HFFc6 (cell line): ENCODE measurements at places on chromosomes 4 and X. TPM values are rescaled to one million over a fixed set of nuclear protein-coding genes. Genes with fewer than 3 reads are reported as not detected.
A peak's percentile ranks its signal among the peaks of the same experiment; 100 is the strongest.

GRCh38 chr4:66959207-66959606 lies 586.1 kb downstream of the CENPC start:
- H3K36me3 ChIP-seq = 0 out of 2 replicates have a peak, but pooled peaks cover 3% of the 10 kb centered on the region
- no peak overlapping the region for H3K27ac ChIP-seq
- DNase-seq = no peak
- H3K27me3 ChIP-seq = no peaks in the 10 kb centered on the region
- H3K4me3 ChIP-seq = no peak overlapping the region
- H3K4me1 ChIP-seq = no peaks in the 10 kb centered on the region

GRCh38 chrX:9326369-9326768 lies 138.5 kb upstream of the TBL1X start:
- H3K36me3 ChIP-seq = no peaks in the 10 kb centered on the region
- H3K27me3 ChIP-seq = no peaks in the 10 kb centered on the region; the same call in 1 of the 2 replicates
- peak overlapping the region; percentile 42 for H3K4me3 ChIP-seq
- peak; percentile 29 for DNase-seq

DNA sequence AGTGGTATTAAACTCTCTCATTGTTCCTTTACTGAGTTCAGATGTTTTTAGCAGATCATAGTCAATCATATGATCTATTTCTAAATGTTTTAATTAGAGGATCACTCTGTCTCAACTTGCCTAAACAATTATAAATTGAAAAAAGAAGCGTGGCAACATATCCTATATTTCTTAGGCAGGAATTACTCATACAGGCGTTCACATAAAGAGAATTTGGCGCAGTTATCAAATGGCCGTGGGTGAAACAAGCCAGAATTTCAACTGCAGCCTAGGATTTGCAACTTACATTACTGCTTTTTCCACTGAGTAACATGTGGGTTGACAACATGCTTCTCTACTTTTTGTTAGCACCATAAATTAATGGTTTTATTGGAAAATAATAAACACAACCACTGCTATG lies 141.3 kb downstream of the CPE start:
- H3K27ac ChIP-seq = no peak overlapping the region
- DNase-seq = no peak
- no peaks in the 10 kb centered on the region for H3K36me3 ChIP-seq
- H3K27me3 ChIP-seq = peaks cover 1% of the 10 kb centered on the region
- H3K4me3 ChIP-seq = no peak overlapping the region
- no peaks in the 10 kb centered on the region for H3K4me1 ChIP-seq

Gene PDCL2
- not detected in 3 replicates for total RNA-seq

Gene NXF2
- not detected in 3 replicates for total RNA-seq

Gene CT45A1
- not detected in 3 replicates for total RNA-seq

DNA sequence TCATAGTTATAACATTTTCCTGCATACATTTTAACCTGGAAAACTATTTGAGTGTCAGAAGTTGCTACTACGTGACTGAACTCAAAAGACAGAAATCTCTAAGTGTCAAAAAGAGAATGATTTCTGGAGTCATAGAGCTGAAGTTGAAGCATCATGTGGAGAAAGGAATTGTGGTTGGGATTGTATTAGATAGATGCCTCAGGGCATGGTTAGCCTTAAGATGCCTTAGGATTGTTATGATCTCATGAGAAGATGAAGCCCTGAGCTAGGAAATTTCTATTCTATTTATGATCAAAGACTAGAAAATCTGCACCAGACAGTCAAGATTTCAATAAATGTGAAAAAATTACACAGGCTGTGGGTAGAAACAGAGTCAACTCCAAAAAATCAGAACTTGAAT lies 20.2 kb downstream of the EPGN start:
- H3K4me3 ChIP-seq = 0 out of 2 replicates have a peak overlapping the region, but pooled peaks have one; percentile 4
- no peaks in the 10 kb centered on the region; the same call in 1 of the 2 replicates for H3K27me3 ChIP-seq
- H3K27ac ChIP-seq = peak overlapping the region; percentile 66

Gene HERC5
- 0.21 TPM in 1 of 3 replicates, not detected in the others for total RNA-seq

DNA sequence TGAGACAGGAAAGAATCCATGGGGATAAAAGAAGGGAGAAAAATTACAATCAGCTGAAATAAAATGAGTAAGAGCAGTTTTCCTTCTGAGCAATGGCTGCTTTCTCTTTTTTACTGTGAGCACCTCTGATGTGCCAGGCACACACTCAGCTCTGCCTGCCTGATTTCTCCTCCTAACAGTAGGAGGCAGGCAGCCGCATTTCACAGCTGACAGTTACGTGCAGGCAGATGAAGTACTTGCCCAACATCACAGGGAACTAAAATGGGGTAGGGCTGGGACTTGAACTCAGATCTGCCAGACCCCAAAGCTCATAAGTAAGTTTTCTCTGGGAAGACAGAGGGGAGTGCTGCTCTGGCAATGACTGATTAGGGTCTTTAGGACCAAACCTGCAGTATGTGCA lies 54.6 kb downstream of the C4orf50 start:
- H3K27me3 ChIP-seq = peaks cover 6% of the 10 kb centered on the region
- no peaks in the 10 kb centered on the region for H3K4me1 ChIP-seq
- H3K36me3 ChIP-seq = peaks cover 2% of the 10 kb centered on the region; the same call in 1 of the 2 replicates
- H3K27ac ChIP-seq = no peak overlapping the region
- no peak overlapping the region for H3K4me3 ChIP-seq

DNA sequence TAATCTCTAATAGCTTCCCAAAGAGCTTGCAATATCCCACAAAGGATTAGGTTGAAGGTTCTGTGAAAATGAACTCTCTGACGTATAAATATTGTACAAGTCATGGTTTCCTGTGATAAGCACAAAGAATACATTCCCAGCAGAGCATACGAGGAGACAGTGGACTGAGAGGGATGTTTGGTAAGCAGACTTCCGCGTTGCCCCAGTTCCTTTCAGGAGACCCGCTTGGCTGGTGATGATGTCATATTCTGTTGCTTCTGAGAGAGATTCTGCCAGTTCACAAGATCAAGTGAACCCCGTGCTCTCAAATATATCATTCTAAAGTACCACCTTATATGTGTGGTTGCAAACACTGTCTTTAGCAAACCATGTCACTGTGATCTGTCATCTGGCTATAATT lies 323.9 kb upstream of the CASK start:
- H3K27ac ChIP-seq = no peak overlapping the region
- peak overlapping the region; percentile 19; the same call in 1 of the 2 replicates for H3K4me3 ChIP-seq
- no peaks in the 10 kb centered on the region for H3K36me3 ChIP-seq
- H3K4me1 ChIP-seq = no peaks in the 10 kb centered on the region
- no peak for DNase-seq

GRCh38 chr4:41437111-41437536 lies 100.8 kb upstream of the LIMCH1 start:
- H3K27me3 ChIP-seq = peaks cover 6% of the 10 kb centered on the region
- H3K36me3 ChIP-seq = peaks cover 8% of the 10 kb centered on the region; the same call in 1 of the 2 replicates
- H3K4me1 ChIP-seq = peaks cover 73% of the 10 kb centered on the region

GRCh38 chr4:151933122-151933827 lies 172.5 kb upstream of the GATB start:
- DNase-seq = no peak
- H3K27me3 ChIP-seq = peaks cover 6% of the 10 kb centered on the region; the same call in 1 of the 2 replicates
- H3K36me3 ChIP-seq = no peaks in the 10 kb centered on the region
- no peak overlapping the region; the same call in 1 of the 2 replicates for H3K4me3 ChIP-seq
- H3K4me1 ChIP-seq = peaks cover 9% of the 10 kb centered on the region

Gene NMU
- total RNA-seq = not detected in 3 replicates

Gene AMOT
- total RNA-seq = 0.06 to 0.09 TPM (median 0.07 TPM) in 3 replicates

DNA sequence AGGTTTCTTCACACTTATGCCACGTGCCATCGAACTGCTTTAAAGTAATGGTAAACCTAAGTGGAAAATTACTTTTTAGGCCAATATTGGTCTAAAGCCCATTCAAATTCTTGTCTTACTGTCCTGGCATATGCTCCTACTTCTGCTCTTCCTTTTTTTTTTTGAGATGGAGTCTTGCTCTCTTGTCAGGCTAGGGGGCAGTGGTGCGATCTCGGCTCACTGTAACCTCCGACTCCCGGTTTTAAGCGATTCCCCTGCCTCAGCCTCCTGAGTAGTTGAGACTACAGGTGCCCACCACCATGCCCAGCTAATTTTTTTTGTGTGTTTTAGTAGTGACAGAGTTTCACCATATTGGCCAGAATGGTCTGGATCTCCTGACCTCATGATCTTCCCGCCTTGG lies 129.0 kb upstream of the TECRL start:
- H3K27me3 ChIP-seq = no peaks in the 10 kb centered on the region
- no peak overlapping the region for H3K27ac ChIP-seq
- no peak for DNase-seq
- no peaks in the 10 kb centered on the region for H3K36me3 ChIP-seq
- no peaks in the 10 kb centered on the region for H3K4me1 ChIP-seq
- no peak overlapping the region for H3K4me3 ChIP-seq

Gene NXF2B
- total RNA-seq = not detected in 3 replicates

DNA sequence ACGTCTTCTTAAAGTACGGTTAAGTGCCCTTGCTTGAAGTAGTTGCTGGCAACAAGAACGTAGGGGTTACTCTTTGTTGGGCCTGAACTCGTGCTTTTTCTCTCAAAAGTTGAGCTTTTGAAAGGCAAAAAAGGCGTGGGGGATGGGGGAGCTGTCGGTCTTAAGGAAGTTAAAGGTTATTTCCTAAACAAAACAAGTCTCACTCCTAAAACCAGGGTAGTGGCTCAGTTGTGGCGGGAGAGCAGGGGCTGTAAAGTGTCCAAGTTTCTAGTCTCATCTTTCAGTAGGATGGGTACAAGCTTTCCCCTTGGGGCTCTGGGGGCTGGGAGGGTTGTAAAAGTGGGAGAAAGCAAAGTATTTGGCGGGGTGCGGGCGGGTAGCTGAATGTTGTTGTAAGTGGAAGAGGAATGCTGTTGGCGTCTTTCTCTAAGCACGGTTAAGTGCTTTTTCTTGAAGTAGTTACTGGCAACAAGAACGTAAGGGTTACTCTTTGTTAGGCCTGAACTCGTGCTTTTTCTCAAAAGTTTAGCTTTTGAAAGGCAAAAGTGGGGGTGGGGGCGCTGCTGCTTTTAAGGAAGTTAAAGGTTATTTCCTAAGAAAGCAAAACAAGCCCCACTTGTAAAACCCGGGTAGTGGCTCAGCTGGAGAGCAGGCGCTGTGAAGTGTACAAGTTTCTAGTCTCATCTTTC lies 904 bp upstream of the WDR1 start:
- DNase-seq = peak; percentile 39
- peaks cover 33% of the 10 kb centered on the region for H3K36me3 ChIP-seq
- peaks cover 12% of the 10 kb centered on the region for H3K27me3 ChIP-seq

DNA sequence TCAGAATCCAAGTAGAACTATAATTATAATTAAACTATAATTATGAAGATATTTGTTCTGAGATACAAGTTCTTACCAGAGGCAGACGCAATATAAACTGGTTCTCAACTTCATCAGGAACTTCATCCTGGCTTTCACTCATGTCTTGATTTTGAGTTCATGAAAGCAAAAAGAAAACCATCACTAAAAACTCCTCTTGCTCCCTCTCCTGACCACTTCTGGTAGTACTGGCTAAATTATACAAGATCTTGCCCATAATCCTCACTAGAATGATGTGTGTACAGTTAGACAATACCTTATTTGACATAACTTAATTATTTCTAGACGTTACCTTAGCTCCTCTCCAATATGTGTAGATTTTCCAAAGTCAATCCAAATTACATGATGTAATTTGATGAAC lies 3.7 kb downstream of the TAF7L start:
- no peaks in the 10 kb centered on the region for H3K27me3 ChIP-seq
- peaks cover 8% of the 10 kb centered on the region; the same call in 1 of the 2 replicates for H3K4me1 ChIP-seq
- DNase-seq = peak; percentile 45

DNA sequence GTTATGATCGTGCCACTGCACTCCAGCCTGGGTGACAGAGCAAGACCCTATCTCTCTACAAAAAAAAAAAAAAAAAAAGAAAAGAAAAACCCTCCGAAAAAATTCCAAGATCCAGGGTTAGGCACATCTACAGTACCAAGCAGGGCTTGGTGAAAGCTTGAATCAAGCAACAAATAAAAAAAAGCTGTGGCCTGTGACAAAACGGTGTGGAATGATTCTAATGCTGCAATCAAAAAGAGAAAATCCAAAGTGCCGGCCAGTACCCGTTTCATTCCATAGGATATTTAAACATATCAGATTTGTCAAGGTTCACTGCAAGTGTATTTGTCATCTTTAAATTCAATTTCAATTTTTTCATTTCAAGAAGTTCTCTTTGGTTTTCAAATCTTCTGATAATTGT lies 20.5 kb downstream of the RWDD4 start:
- H3K4me1 ChIP-seq = peaks cover 48% of the 10 kb centered on the region
- H3K27ac ChIP-seq = peak overlapping the region; percentile 81
- H3K36me3 ChIP-seq = no peaks in the 10 kb centered on the region
- H3K27me3 ChIP-seq = peaks cover 2% of the 10 kb centered on the region
- peak overlapping the region; percentile 62 for H3K4me3 ChIP-seq

- peaks cover 42% of the 10 kb centered on the region for H3K4me1 ChIP-seq
- H3K36me3 ChIP-seq = no peaks in the 10 kb centered on the region
- H3K4me3 ChIP-seq = peak overlapping the region; percentile 27; the same call in 1 of the 2 replicates
These were observed 177.7 kb upstream of the PPARGC1A start for GRCh38 chr4:24067367-24068193.

Gene AKAP4
- not detected in 2 replicates for total RNA-seq

DNA sequence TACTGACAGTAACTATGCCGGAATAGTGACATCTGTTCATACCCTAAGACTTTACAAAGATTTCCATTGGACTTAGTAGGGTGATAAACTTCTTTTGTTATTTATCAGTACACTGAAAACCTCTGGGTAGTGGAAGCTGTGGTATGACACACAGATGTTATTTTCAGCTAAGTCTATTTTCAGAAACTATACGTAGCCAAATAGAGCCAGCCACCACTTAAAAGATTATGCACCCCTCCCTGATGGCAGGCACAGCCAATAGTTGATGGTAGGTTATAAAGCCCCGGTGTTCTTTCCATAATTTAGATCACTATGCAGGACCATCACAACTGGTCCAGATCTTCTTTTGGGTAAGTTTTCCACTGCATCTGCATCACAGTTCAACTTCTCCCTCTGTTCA lies 1603.2 kb upstream of the PABPC4L start:
- no peak overlapping the region for H3K4me3 ChIP-seq
- DNase-seq = no peak
- no peaks in the 10 kb centered on the region for H3K27me3 ChIP-seq

GRCh38 chr4:141391293-141391692 lies 170.6 kb downstream of the ZNF330 start:
- H3K4me1 ChIP-seq = peaks cover 60% of the 10 kb centered on the region
- peak; percentile 24 for DNase-seq
- no peak overlapping the region for H3K27ac ChIP-seq

DNA sequence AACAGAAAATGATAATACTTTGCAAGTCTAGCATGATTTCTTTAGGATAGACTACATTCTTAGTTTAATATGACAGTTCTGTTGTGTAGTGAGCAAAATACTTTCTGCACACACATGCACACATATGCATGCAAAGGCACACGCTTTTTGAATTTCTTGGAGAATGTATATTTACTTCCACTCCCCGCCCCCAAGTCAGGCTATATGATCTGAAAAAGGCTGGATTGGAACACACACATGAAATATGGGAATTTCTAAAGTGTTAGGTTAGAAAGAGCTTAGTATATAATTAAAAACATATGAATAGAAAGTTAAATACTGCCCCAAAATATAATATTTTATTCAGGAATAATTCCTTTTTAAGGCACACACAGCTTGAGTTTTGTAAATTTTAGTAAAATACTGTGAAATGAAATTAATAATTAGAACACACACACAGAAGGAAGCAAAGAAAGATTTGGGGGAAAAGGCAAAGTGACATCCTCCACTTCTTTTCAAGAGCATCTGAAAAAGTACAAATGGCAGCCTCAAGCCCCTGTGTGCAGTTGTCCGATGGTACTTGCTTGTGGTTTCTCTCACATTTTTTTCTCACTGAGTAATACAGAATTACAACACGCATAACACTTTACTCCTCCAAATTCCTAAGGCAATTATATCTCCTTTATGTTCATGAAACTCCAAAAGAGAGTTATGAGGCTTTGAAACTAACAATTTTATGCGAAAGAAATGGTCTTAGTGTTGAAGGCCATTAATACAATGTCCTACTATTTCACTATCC lies 228.9 kb upstream of the ETNPPL start:
- peak; percentile 30 for DNase-seq
- peaks cover 6% of the 10 kb centered on the region for H3K4me1 ChIP-seq
- no peaks in the 10 kb centered on the region for H3K36me3 ChIP-seq
- H3K27me3 ChIP-seq = peaks cover 8% of the 10 kb centered on the region; the same call in 1 of the 2 replicates
- H3K4me3 ChIP-seq = no peak overlapping the region
- no peak overlapping the region for H3K27ac ChIP-seq
